ENCODE measurements at places on chromosomes 7 and 10. TPM values are rescaled to one million over a fixed set of nuclear protein-coding genes. Genes with fewer than 3 reads are reported as not detected.

GARS1 gene
- 194 TPM for total RNA-seq

GPR141 gene
- total RNA-seq = not detected

RBM17 gene
- total RNA-seq = 17.9 TPM

FAM25C gene
- total RNA-seq = not detected

C7orf57 gene
- total RNA-seq = 0.26 TPM

ANKRD61 gene
- not detected for total RNA-seq

Data from Caki2 (cell line).